NCI-H510A (cell line): ENCODE measurements at places on chromosomes 5 and 9.

GRCh38 chr9:38038307-38039089 lies 30.5 kb downstream of the SHB start:
- no peak for DNase-seq

DNA sequence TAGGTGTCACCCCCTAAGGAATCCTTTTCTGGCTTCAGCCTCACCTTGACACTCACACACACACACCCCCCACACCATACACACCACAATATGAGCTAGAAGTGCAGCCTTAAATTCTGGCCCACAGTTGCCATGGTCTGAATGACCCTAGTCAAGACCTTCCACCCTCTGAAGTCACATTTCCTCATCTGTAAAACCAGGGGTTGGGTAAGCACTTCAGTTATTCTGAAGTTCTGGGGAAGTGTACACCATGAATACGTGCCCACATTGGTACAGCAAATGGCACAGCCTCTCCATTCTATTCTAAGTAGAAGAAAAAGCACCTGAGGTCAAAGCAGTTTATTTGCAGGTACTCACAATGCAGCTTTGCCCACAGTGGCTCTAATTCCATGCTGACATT lies 372.8 kb upstream of the KLF4 start:
- no peak for DNase-seq

DNA sequence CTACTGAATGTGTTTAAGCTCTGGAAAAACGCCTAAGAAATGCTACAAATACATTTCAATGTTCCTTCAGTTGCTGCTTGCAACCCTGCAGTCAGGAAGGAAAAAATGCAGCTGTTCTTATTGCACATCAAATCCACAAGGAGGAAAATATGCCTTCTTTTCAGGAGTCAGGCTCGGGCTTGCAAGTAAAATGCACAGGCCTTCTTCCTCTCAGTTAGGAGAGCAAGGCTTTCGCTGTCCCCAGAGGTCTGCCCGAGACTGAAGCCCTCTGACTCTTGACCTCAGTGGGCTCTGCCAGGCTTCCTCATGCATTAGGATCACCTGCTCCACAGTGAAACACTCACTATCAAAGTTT lies 899 bp upstream of the SHC3 start:
- DNase-seq, result no peak

GRCh38 chr5:131649161-131649560 lies 14.1 kb upstream of the RAPGEF6 start:
- no peak for DNase-seq

- no peak for DNase-seq
Measured at GRCh38 chr5:78562001-78562400, 86.6 kb downstream of the LHFPL2 start.

DNA sequence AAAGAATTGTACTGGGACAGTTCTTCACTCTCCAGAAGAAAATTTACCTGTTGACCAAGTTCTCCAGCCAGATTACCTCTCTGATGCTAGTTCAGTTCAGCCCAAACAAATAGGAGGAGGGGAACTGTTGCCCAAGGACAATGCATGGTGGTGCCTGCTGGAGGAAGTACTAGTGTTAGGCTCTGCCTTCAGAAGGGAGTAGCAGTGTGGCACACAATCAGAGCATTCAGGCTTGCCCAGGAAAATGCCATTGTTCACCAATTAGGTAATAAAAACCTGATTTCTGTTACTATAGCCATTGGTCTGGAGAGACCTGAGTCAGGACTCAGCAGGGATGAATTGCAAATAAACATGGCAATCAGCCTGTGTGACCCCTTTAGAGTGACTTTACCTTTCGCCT lies 720.8 kb upstream of the ZNF608 start:
- DNase-seq, result no peak

DNA sequence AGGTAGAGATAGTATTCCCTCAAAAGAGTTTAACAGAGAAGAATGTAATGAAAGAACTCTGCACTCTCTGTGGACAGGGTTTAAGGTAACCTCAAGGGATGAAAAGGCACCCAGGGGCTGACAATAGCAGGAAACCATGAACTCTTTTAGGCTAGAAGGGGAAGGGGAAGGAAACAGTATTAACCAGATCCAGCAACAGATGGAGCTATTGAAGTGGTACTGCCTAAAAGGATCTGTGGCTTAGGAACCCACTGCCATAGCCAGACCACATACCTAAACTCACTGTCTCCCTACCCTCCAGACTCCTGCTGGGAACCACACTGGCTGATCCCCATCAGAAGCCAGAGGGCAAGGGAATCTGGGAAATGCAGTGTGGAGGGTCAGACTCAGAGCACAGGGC lies 35.5 kb downstream of the PLGRKT start:
- DNase-seq, result no peak

- DNase-seq, result no peak
Measured at GRCh38 chr9:35303567-35303966, 141.8 kb downstream of the UNC13B start.

GRCh38 chr9:89862316-89862715 lies 257.5 kb downstream of the GADD45G start:
- no peak for DNase-seq

GRCh38 chr5:88142886-88143692 lies 125.6 kb downstream of the TMEM161B start:
- no peak for DNase-seq

- DNase-seq, result no peak
Measured at GRCh38 chr9:90697808-90698207, 55.2 kb upstream of the DIRAS2 start.

GRCh38 chr5:14062178-14062577 lies 81.0 kb upstream of the TRIO start:
- DNase-seq, result no peak

DNA sequence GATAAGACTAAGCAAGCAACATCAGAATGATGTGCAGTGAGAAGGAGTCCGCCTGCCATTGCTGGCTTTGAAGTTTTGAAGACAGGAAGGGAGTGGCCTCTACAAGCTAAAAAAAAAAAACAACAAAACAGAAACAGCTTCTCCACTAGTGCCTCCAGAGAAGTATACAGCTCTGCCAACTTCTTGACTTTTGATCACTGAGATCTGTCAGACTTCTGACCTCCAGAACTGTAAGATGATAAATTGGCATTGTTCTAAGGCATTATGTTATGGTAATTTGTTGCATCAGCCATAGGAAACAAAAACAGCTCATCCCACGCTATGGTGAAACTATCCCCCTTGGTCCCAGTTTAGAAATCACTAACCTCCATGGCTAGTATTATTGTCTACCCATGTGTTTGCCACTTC lies 131.0 kb upstream of the VCAN start:
- DNase-seq, result no peak

- DNase-seq, result no peak
Measured at GRCh38 chr5:141815051-141815795, 63.0 kb downstream of the PCDH1 start.
